Spleen (tissue), 13 donors: ENCODE measurements at places on chromosomes 3 and 15. TPM values are rescaled to one million over a fixed set of nuclear protein-coding genes. Genes with fewer than 3 reads are reported as not detected.

The OPA1 gene
- total RNA-seq, result 49.5 TPM

DNA sequence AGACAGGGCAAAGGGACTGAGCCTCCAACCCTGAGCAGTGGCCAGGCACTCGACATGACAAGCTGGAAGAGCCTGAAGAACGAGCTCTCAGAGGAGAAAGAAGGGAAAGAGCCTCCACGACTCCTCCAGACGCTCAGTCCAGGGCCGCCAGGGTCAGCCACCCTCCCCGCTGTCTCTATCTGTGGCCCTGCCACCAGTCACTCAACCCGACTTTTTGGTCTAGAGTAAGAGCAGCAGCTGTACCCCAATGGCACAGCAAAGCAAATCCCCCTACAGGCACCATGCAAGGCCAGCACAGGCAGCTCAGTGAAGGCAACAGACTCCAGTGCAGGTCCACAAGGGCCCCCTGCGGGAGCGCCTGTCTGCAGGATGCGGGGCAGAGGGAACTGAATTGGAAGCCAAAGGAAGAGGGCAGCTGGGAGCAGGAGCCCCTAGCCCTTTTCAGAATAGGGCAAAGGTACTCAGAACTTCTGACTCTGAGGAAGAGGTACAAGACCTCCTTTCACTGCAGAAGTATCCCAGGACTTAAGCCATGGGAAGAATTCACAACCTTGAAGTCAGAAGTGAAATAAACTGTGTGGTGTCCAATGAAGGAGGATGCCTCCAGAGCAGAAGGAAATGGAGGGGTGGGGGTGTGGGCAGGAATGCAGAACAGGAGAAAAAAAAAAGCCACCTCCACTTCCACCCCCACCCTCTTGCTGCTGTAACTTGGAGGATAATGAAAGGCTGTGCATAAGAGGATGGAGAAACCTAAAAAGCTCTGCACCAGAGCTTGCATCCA, 8.5 kb upstream of the GRAMD2A start:
- DNase-seq, result no peak

The KCNAB1 gene
- total RNA-seq, result 10.0 TPM

DNA sequence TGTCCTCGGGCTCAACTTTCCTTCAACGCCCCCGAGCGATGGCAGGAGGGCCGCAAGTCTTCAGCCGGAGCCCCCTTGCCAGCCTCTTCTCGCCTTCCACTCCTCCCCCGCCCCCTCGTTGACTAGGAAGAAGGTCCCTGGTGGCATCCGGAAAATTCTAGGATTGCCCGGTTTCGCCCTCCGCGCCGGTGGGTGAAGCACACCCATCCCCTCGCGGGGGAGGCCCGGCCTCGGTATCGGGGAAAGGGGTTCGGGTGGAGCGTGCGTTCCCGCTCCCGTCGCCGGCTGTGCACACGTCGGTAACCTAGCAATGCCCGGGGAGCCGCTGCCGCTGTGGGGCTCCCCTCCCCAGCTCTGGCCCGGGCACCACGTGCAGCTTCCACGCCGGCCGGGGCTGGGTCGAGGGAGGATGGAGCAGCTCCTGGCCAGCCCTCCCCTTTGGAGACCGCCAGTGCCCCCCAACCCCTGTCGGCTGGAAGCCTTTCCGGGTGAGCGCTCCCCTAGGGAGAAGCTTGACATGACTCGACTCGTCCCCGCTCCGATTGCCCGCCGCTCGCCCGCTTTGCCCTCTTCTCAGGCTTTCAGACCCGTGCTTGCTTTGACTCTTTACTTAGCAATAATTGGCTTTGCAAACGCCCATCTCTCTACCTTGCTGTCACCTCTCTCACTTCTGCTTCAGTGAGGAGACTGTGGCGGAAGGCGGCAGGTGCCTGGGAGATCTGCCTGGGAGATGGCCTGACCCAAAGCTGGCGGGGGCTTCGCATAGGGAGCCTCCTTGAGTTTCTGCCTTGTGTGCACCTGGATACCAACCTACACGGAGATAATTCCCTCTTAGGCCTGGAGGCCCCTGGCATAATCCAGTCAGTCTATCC, 1.3 kb downstream of the CACNA1D start:
- no peak for DNase-seq

The MCTP2 gene
- 188 TPM for total RNA-seq

- DNase-seq, result no peak
Measured at GRCh38 chr3:9725775-9726515, 5.6 kb upstream of the BRPF1 start.

GRCh38 chr3:139227827-139228226, 116.0 kb upstream of the MRPS22 start:
- DNase-seq, result no peak
